Urothelium cell line (cell line): ENCODE measurements at places on chromosomes 12 and 14.

- DNase-seq: no peak
Measured at GRCh38 chr14:91793704-91794103, 61.8 kb upstream of the CATSPERB start.

DNA sequence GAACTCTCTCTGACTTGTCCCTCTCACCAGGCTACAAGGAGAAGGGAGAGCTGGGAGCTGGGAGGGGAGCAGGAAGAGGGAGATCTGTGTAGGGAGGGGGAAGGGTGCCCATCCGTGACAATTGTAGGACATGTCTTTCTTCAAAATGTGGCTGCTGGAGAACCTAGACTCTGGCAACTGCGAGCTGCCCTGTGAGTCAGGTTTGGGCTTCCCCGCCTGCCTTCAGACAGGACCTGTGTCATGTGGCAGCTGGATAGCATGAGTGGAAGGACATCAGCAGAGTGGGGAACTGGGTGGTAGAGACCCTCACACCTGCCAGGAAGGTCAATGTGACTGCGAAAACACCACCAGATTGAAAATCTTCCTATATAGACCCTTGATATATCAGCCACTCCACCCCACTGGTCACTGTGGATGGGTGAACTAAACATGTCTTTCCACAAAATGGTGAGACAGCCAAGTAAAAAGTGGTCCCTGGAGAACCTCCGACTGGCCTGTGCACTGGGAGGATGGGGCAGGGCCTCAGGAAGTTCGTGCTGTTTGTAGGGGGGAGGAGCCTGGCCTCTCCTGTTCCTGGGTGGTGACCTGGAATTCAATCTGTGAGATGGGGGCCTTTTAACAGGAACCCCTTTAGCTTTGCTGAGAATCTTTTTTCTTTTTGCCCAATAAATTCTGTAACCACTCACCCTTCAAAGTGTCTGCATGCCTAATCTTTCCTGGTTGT lies 62.2 kb upstream of the CAPRIN2 start:
- DNase-seq: no peak

DNA sequence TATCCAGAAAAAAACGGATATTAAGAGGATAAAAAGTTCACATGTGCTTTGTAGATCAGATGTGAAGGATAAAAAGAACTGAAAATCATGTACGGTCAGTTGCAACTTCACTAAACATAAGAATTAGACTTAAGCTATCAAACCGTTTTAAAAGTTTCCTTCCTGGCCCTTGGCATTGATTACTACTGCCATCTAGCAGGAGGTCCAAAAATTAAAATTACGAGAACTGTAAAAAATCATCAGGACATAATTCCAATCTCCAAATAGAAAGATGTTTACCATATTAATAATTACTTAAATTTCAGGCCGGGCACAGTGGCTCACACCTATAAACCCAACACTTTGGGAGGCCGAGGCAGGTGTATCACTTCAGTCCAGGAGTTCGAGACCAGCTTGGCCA lies 7.9 kb downstream of the WDR89 start:
- DNase-seq: no peak

GRCh38 chr12:99427104-99427503 lies 220.4 kb upstream of the GARIN6 start:
- DNase-seq: no peak

GRCh38 chr12:75684678-75685616 lies 173.5 kb upstream of the KRR1 start:
- DNase-seq: peak; percentile 13

DNA sequence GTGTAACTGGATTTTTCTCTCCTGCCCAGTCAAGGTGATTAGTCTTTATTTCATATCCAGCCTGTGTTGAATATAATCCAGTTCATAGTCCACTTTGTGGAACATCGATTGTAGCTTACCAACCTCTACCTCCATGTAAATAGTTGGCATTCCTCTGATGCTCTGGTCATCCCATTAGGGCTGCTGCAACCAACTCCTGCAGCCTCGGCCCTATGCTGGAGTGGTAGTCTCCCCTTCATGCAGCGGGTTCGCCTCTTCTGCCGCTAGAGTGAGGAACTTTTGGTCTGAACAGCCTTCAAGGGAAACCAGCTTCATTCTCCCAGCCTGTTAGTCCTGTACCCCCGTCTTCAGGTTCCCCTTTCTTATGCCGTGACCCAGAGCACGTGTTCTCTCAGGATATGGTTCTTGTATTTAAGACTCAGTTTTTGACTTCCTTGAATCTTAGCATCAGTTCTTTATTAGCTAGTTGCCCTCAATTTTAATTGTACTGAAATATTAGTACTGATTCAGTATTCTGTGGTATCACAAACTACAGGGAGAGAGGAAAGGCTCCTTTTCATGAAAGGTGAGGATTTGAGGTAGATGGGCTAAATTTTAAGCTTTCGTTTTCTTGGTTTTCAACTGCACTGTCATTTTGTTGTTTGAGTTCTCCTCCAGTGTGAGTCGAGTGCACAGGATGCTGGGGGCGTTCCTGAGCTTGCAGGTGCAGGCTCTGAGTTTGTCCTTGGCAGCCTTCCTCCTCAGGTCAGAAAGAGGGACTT lies 33.2 kb downstream of the ZNF664 start:
- DNase-seq: no peak

GRCh38 chr14:58354808-58355207 lies 40.9 kb upstream of the TOMM20L start:
- DNase-seq: no peak

GRCh38 chr12:54602661-54603060 lies 14.2 kb upstream of the PPP1R1A start:
- DNase-seq: no peak

GRCh38 chr12:52004042-52004648 lies 2.6 kb upstream of the TAMALIN start:
- peak; percentile 65 for DNase-seq

- DNase-seq: peak; percentile 89
Measured at GRCh38 chr12:6335451-6336078, 6.3 kb downstream of the TNFRSF1A start.

DNA sequence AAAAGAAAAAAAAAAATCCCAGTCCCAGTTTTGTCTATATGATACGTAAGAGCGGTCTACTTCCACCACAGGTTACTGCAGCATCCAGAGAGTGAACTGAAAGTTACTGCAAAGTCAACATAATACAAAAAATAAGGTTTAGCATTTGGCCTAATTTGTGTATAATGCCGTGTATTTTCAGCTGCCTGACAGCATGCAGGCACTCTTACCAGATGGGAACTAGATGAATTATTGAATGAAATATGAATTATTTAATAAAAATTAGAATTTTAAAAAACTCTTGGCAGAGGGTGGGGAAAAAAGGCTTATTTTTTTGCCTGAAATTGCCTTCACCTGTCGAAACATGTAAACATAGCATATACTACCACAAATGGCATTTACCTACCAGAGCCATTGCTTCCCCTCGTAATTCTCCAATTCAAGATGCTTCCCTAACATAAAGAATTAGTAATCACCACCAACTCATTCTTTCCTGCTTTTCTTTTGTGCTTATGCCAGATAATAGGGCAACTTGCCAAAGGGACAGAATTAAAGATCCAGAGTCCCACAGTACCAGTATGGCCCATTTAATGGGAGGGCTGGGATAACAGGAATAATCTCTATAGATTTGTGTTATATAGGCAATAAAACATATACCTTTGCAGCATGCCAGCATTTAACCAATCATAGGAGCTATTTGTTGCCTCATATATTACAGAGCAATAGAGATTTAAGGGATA lies 31.1 kb downstream of the ATF7 start:
- no peak for DNase-seq

- no peak for DNase-seq
Measured at GRCh38 chr12:12952036-12952435, at the start of gene GPRC5D. Gene GPRC5D, minus strand, starts transcription at chr12:12952170. Its CDS starts 1,786 bp downstream, at chr12:12950384.

GRCh38 chr12:65384240-65384639 lies 105.8 kb downstream of the MSRB3 start:
- no peak for DNase-seq

DNA sequence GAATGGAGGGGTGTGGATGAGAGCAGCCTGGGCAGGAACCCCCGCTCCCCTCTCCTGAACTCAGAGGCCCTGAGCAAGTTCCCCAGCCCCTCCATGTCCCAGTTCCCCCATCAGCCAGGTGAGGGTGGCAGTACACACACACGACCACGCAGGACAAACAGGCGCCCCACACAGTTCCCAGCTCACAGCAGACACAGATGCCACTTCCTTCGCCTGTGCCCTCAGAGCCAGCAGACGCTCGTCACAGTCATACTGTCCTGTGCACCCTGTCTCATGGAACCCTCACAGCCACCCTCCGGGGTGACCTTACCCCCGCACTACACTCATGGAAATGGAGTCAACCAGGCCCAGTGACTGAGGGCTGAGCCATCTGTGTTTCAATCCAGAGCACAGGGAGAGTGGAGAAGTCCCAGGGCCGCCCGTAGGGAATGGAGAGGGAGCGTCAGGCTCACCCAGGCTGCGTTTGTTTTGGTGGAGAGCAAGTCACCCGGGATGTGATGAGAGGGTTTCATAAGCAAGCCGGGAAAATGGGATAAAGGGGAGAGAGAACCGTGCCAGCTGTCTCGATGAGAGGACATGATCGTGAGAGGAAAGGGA lies 47.5 kb upstream of the DYNC1H1 start:
- no peak for DNase-seq

DNA sequence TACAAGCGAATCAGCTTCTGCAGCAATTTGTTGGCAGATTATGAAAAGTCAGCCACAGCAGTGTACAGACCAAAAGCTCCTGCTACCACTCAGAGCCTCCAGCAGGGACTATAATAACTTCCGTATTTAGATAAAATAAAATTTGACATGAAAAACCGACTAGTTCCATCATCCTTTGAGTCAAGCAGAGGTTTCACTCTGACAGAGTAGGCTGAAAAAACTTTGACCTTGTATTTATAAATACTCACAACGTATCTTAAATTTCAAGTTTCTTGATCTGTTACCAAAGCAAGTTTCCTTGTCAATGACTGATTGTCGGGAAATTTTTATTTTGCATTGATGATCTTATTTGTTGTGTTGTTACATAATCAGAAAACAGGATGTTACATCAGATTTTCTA lies 283.4 kb downstream of the DAD1 start:
- DNase-seq: no peak

GRCh38 chr12:14774906-14775635 lies 28.2 kb downstream of the WBP11 start:
- no peak for DNase-seq

DNA sequence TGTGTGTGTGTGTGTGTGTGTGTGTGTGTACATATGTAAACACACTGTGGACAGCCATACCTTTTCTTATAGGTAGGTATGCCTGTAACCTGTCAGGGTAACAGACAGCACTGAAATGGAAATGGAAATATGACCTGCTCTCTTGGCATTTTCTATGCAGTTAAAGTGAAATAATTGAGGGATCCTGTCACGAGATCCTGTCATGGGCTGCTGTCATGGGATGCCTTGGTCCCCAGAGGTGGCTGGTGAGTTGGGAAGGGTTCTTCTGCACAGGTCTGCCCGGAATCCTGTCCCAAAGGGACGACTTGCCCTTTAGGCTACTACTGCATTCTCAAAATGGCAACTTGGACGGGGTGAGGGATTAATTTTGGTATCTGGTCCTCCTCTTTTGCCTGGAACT lies 47.3 kb downstream of the ELK3 start:
- no peak for DNase-seq

DNA sequence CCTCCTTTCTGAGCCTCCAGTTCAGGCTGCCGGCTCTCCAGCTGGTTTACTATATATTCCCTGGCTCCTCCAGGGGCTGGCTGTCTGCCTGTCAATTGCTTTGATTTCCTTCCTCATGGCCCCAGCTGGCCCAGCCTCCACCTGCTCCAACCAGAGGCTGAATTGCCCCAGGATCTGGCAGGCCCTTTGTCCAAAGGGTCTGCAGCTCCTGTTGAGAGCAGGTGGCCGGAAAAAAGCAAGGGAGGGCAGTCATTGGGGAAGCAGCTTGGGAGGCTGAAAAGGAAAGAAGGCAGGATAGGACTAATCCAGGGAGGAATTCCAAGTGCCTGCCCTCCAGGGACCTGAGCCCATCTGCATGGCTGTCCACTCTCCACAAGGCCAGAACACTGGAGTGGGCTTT lies 25.3 kb downstream of the PAH start:
- no peak for DNase-seq

DNA sequence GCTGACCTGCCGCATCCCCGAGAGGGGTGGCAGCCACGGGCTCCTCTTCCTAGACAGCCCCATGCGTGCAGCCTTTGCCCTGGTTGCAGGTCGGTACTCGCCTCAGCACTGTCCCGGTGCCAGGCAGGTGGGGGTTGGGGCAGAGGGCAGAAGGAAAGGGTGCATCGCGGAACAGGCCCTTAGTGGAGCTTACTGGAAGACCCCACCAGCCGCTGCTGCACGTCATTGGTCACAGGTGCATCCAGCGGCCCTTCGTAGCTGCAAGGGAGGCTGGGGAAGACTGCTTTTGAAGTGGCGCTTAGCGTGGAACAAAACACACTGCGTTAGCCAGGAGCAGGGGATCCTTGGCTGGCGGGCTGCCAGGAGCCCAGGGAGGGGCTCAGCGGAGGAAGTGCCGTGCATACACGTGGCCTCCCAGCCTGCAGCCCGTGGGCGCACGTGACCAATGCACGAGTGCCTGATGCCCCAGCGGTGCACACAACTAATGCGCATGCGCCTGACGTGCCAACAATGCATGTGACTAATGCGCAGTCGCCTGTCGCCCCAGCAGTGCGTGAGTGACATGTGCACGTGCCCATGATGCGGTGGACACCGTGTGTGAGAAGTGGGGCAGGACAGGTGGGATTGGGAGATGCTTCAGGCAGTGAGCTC lies 5.0 kb upstream of the EP400 start:
- DNase-seq: no peak

- DNase-seq: no peak
Measured at GRCh38 chr14:25750436-25750835, 700.5 kb upstream of the STXBP6 start.

GRCh38 chr14:61565836-61566536 lies 129.3 kb upstream of the HIF1A start:
- DNase-seq: no peak
